ENCODE measurements at places on chromosomes 12 and 14.
A peak's percentile ranks its signal among the peaks of the same experiment; 100 is the strongest.

DNA sequence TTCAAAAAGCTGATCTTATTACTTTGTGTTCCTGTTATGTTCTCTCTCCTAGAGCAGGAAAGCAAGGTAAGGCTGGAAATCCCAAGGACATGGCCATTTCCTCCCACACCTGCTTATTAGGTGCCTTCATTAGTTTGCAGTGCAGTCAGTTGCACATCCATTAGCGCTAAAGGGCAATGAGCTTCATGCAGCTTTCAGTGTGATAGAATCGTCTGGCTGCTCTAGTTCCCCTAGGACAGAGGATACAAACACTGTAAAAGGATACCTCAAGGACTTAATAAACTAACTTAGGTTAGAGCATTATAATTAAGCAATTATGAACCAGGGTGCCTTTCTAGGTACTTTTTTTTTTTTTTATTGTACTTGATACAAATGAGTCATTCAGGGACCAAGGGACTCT, 21.1 kb downstream of the TMEM117 start:
- no peak for DNase-seq

- DNase-seq = peak; percentile 45
Measured at GRCh38 chr14:104137297-104138097, 890 bp upstream of the KIF26A start.

- no peak for DNase-seq
Measured at GRCh38 chr14:91294153-91294552, 49.6 kb upstream of the GPR68 start.

GRCh38 chr14:72611506-72611905, 282.4 kb downstream of the DPF3 start:
- no peak for DNase-seq

- no peak for DNase-seq
Measured at GRCh38 chr14:79342942-79343341, 868.4 kb downstream of the DIO2 start.

GRCh38 chr14:22097586-22098292, 424.1 kb upstream of the OR4E1 start:
- peak; percentile 35 for DNase-seq

DNA sequence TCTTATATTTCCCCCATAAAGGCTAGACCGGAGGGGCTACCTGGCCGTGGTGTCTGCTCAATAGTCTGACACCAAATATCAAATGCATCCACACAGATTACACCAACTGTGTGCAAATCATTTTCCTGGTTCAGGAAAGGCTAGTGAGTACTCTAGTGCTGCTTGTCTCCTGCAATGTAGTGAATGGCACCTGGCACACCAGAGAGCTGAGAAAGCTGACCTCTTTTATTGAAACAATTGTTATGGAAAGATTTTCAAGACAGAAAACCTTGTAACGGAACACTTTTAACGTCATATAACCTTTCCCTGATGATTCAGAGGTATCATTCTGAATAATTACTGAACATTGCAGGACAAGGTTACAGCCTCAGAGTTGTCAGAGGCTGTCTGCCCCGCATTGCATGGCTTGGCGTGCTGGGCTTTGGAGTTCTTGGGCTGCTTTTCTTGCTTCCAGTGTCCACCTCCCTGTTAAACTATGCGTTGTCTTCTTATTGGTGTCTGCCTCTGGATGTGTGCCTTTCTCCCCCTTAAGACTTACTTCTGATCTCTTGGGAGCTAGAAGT, 40.7 kb upstream of the HDAC7 start:
- no peak for DNase-seq

DNA sequence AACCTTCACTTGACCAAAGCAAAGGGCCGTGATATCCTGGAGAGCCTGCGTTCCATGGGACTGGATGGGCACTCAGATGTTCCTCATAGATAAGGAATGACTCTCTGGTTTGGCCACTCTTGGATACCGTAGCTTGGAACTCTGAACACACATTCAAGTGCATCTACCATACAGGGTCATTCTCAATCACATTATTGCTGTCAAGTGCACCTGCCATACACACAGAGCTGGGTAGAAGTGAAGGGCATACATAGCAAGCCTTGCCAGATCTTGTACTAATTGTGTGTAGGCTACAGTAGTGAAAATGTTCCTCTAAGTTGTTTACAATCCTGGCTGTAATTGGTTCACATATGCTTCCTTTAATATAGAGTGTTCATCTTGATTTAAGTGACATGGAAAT, 58.3 kb downstream of the PELI2 start:
- DNase-seq = no peak

- DNase-seq = no peak
Measured at GRCh38 chr14:100803676-100804075, 22.2 kb upstream of the MEG3 start.

- DNase-seq = no peak
Measured at GRCh38 chr14:101222362-101223070, 319.0 kb upstream of the RTL1 start.

DNA sequence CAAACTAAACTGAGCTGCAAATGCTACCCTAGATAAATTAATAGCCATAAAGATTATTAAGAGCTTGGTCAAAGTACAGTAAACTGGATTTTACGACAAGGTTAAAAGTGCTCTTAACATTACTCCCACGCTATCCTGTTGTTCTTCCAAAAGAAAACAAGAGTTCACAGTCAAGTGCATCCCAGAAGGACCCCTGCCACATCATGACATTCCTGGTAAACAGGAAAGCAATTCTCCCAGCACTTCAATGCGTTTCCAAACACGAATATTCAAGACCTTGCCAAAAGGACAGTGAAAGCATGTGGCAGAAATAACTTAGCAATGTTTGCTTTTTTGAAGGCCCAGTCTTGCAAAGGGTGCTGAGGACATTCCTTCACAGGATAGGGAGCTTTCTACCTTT, 11.2 kb downstream of the SPRING1 start:
- DNase-seq = no peak

GRCh38 chr12:96034621-96035282, 635 bp downstream of the LTA4H start:
- no peak for DNase-seq

DNA sequence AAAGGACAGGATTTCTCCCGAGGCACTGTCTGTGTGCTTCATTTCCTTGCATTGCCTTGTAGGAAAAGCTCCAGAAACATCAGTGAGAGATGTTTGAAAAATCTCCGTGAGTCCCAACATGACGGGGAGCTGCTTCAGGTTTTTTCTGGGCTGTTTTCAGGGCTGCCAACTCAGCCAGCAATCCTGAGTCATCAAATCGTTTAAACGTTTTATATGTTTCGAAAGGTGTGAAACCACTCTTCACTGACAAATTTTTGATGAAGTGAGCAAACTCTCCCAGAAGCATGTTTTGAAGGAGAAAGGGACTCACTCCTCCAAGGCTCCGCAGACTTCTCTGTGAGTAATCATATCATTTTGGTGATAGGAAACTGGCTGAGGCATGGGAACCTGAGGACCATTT, 240.5 kb downstream of the TMEM132C start:
- DNase-seq = no peak

GRCh38 chr14:32572867-32573150, 243.7 kb downstream of the AKAP6 start:
- DNase-seq = no peak

- DNase-seq = no peak
Measured at GRCh38 chr14:99664937-99665273, 19.2 kb upstream of the CYP46A1 start.

DNA sequence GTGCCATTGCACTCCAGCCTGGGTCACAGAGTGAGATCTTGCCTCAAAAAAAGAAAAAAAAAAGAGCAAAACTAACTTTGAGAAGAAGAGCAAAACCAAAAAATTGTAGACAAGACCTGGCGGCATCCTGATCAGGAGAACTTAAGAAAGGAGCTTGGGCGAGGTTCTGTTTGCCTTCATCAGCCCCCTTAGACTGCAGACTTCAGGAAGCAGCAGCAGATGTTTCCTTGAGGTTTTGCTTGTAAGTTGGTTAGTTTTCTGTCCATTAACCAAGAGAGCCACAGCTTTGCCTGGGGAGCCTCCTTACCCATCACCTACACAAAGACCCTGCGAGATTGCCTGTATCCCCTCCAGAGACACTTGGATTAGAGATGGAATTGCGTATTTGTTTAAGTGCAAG, 189.0 kb downstream of the AACS start:
- no peak for DNase-seq

DNA sequence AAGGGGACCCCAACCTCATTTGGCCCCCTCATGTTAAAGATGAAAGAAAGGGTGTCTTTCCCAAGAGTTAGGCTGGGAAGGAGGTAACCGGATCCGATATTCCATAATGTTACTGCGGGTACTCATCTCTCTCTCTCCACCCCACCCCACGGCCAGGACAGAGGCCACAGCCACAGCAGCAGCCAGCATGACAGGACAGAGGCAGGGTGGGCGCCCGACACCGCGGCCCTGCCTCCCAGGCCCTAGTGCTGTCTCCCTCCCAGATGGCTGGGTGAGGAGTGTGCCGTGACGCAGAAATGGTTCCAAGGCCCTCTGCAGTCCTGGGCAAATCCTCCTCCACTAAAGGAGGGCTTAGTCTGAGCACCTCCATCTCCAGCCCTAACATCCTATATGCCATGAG, 6.2 kb downstream of the SLC6A12 start:
- no peak for DNase-seq

All from CD4-positive, alpha-beta T cell treated with Interleukin-15 for 4 hours (primary cell).